Activated naive CD8-positive, alpha-beta T cell treated with anti-CD3 and anti-CD28 coated beads, Interleukin-2, amount 10 ng/mL, durations not matched to agents 7 days and 5 days (primary cell): ENCODE measurements at places on chromosomes 2 and 18. TPM values are rescaled to one million over a fixed set of nuclear protein-coding genes. Genes with fewer than 3 reads are reported as not detected.
A peak's percentile ranks its signal among the peaks of the same experiment; 100 is the strongest.

DNA sequence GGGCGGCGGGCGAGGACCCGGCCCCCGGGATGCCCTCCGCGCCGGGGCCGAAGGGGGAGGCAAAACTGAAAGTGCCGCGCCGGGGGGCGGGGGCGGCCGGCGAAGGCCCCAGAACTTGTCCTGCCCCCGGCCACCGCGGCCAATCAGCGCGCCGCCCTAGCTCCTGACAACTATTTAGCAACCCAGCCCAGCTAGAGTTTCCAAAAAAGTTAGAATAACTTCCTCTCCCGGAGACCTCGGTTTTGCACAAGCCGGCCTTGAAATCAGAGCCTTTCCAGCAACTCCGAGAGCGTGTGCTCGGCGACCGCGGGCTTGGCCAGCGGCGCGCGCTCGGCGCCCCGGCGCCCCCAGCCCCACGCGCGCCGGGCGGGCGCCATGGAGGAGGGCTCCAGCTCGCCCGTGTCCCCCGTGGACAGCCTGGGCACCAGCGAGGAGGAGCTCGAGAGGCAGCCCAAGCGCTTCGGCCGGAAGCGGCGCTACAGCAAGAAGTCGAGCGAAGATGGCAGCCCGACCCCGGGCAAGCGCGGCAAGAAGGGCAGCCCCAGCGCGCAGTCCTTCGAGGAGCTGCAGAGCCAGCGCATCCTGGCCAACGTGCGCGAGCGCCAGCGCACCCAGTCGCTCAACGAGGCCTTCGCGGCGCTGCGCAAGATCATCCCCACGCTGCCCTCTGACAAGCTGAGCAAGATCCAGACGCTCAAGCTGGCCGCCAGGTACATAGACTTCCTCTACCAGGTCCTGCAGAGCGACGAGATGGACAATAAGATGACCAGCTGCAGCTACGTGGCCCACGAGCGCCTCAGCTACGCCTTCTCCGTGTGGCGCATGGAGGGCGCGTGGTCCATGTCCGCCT lies at the start of gene TWIST2:
TWIST2 (plus strand) TSS at position 245 of the 850 bp plus-strand sequence; CDS start at position 376, 131 bp downstream.
- no peaks in the 10 kb centered on the region for H3K4me1 ChIP-seq
- peaks cover 62% of the 10 kb centered on the region for H3K27me3 ChIP-seq
- no peak within 1 kb of the TSS for H3K4me3 ChIP-seq
- no peaks in the 10 kb centered on the region for H3K36me3 ChIP-seq
- H3K27ac ChIP-seq = no peak within 1 kb of the TSS

- no peak overlapping the region for H3K4me3 ChIP-seq
- peaks cover 12% of the 10 kb centered on the region for H3K36me3 ChIP-seq
- peak overlapping the region; percentile 62 for H3K27ac ChIP-seq
- H3K4me1 ChIP-seq = peaks cover 9% of the 10 kb centered on the region
- no peaks in the 10 kb centered on the region for H3K27me3 ChIP-seq
- DNase-seq = no peak
Measured at GRCh38 chr2:158546412-158547144, 89.8 kb downstream of the PKP4 start.

- no peak overlapping the region for H3K4me3 ChIP-seq
- H3K4me1 ChIP-seq = no peaks in the 10 kb centered on the region
- no peak for DNase-seq
- no peaks in the 10 kb centered on the region for H3K36me3 ChIP-seq
- peaks cover 2% of the 10 kb centered on the region for H3K27me3 ChIP-seq
Measured at GRCh38 chr18:3931542-3932112, 481.7 kb downstream of the TGIF1 start.

- H3K36me3 ChIP-seq = no peaks in the 10 kb centered on the region
- H3K27me3 ChIP-seq = peaks cover 10% of the 10 kb centered on the region
- DNase-seq = peak; percentile 14
- no peak overlapping the region for H3K4me3 ChIP-seq
- no peaks in the 10 kb centered on the region for H3K4me1 ChIP-seq
- H3K27ac ChIP-seq = no peak overlapping the region
Measured at GRCh38 chr2:237564526-237565131, 1.7 kb upstream of the PRLH start.

DNA sequence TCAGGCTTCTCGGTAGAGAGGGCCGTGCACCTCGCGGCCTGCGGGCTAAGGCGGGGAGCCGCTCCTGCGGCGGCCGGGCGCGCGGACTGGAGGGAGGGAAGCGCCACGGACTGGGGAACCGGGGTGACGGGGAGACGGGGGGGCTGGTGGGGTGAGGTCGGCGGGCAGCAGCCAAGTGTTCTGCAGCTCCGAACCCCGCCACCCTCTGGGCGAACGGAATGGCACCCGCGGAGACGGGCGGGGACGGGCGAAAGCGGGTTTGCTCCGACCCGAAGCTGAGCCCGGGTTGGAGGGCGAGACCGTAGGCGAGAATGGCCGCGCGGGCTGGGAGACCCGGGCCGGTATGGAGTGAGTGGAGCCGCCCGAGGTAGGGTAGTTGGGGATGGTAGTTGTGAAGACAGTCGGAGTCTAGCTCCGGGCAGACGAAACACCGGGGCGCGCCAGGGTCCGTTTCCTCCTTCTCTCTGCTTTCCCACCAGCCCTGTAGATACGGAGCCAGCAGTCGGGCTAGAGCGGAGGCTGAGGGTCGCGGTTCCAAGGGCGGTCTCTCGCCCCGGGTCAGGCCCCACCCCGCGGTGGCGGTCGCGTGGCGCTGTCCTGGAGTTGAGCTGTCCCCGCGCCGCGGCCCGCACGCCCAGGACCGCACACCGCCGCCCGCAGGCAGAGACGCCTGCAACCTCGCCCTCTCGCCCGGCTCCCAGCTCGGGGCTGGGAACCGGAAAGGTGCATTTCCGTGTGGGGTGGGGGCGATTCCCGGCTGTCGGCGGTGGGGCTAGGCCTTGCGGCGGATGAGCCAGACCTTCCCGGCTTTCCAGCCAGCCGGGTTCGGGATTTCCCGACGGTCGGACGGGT lies 160.3 kb upstream of the SIX2 start:
- no peaks in the 10 kb centered on the region for H3K36me3 ChIP-seq
- no peak overlapping the region for H3K27ac ChIP-seq
- H3K27me3 ChIP-seq = peaks cover 71% of the 10 kb centered on the region
- H3K4me3 ChIP-seq = peak overlapping the region; percentile 38
- DNase-seq = peak; percentile 35

GRCh38 chr18:8799596-8800441 lies 94.5 kb downstream of the MTCL1 start:
- peaks cover 2% of the 10 kb centered on the region for H3K4me1 ChIP-seq
- no peak for DNase-seq
- H3K27me3 ChIP-seq = peaks cover 9% of the 10 kb centered on the region
- H3K4me3 ChIP-seq = no peak overlapping the region
- H3K36me3 ChIP-seq = no peaks in the 10 kb centered on the region

The IL1R2 gene
- 0.53 TPM for total RNA-seq

The STPG4 gene
- total RNA-seq = 0.74 TPM

The ZNF521 gene
- not detected for total RNA-seq

The RGPD3 gene
- 0.14 TPM for total RNA-seq

The IL37 gene
- not detected for total RNA-seq
